C1 segment of cervical spinal cord (tissue), 14 donors: ENCODE measurements at places on chromosomes 11 and 22.
A peak's percentile ranks its signal among the peaks of the same experiment; 100 is the strongest.

GRCh38 chr11:198236-198806 lies 5.4 kb downstream of the SCGB1C1 start:
- DNase-seq = no peak

GRCh38 chr22:40838486-40838885 lies 18.0 kb downstream of the ST13 start:
- no peak for DNase-seq

DNA sequence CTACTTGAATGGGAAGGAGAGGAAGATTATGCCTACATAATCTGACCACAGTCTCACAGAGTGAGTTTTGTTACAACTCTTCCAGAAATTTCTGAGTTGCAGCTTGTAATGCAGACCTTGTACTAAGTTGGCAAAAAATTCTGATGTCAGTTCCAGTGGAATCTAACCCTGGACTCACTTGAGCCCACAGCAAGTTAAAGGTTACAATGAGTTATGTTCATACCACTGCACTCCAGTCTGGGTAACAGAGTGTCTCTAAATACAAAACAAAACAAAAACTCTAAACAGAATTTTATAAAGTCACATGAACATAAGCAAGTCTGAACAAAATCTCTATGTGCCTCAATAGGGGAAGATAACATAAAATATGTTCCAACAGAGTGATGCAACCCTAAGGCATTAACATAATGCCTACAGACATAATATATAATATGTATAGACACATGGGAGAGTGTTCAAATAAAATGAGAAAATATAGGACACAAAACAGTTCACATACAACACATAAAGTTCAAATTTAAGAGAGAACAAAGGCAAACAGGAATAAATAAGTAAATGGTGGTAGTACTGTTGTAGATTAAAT lies 1.1 kb downstream of the GLYAT start:
- no peak for DNase-seq

DNA sequence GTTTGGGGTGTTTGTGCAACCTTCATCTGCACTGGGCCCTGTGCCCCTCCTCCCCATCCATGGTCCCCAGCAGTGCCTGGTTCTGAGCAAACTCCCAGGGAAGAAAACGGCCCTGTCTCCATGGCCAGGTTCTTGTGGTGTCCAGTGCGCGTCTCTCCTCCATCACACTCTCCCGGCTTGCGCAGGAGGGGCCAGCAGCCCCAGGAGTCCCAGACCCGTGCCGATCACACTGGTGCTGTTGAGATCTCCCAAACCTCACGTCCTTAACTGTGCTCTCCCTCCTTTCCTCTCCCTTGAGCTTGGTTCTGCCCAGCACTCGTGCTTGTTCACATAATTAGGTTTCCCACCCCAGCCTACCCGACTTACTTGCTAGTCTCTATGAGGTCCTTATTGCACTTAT lies 10.9 kb upstream of the GRK2 start:
- DNase-seq = no peak

- no peak for DNase-seq
Measured at GRCh38 chr11:114522818-114523217, 36.9 kb downstream of the NXPE1 start.

DNA sequence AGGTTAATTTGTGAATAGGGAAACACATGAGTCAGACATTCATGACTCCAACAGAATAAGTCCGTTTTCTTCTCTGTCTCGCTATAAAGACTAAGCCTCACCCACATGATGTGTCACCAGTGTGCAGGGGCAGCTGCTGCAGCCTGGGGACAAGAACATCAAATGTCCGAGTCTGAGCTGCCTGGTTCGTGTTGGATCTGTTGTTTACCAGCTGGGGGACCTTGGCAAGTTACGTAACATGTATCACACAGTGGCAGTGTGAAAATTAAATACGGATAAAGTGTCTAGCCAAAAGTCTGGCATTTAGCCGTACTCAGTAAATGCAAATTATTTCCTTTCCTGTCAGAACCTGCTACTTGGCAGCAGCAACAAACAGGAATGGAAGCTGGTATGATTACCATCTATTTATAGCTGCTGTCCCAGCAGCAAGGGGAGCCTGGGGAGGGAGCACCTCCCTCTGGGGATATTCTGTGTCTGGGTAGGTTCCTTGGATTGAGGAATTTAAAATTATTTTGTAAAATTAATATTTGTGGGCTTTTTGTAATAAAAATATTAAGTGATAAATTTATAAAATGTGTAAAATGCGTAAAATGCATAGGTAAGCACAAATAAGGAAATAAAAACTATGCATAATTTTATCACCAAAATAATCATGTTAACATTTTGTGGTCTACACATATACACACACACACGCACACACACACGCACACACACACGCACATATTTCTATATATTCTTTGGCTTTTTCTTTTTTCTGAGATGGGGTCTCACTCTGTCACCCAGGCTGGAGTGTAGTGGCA lies 1.3 kb upstream of the CLDN25 start:
- DNase-seq = peak; percentile 87

DNA sequence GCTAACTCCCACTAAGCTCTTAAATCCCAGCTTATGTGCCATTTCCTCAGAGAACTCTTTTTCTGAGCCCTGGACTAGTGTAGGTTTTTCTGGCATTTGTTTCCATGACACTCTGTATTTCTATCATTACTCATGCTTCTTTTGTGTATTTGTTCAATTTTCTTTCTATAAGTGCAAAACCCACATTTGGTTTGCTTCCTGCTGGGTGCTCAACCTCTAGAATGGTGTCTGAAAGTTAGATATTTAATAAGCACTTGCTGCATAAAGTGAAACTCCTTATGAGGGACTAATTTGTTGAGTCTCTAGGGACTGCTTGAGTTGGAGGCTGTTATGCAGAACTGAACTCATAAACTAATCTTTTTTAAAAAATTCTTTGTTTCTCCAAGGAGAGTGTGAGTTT lies 68.6 kb downstream of the SYT9 start:
- no peak for DNase-seq

- no peak for DNase-seq
Measured at GRCh38 chr11:97973352-97973857, 1047.3 kb upstream of the CNTN5 start.

GRCh38 chr11:111018566-111018965 lies 227.0 kb upstream of the POU2AF2 start:
- DNase-seq = no peak

GRCh38 chr22:34808618-34809017 lies 257.3 kb upstream of the ISX start:
- no peak for DNase-seq

- DNase-seq = no peak
Measured at GRCh38 chr11:78646564-78647185, 72.0 kb upstream of the NARS2 start.

- no peak for DNase-seq
Measured at GRCh38 chr11:132131961-132132360, 761.5 kb downstream of the NTM start.

GRCh38 chr11:34643846-34644245 lies 23.0 kb downstream of the EHF start:
- no peak for DNase-seq

- DNase-seq = no peak
Measured at GRCh38 chr11:33211580-33211979, 45.6 kb upstream of the HIPK3 start.

- no peak for DNase-seq
Measured at GRCh38 chr22:38442967-38443627, 11.9 kb downstream of the KCNJ4 start.

- no peak for DNase-seq
Measured at GRCh38 chr11:17558025-17558780, 11.1 kb downstream of the OTOG start.

GRCh38 chr11:49303080-49303479 lies 94.7 kb upstream of the FOLH1 start:
- DNase-seq = no peak

DNA sequence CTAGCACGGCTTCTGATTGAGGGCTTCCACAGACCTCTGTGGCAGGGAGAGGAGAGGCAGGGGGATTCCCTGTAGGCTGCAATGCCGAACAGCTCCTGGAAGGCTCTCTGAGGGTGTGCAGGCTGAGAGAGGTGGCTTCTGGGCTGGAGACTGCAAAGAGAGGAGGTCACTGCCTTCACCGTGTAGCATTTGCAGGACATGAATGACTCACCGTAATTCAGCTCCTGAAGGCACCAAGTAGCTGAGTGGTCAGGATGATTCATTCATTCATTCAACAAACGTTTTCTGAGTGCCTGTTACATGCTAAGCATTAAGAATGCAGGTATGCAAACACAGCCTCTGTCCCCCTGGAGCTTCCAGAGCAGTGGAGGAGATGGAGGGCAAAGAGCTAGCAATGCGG lies 18.0 kb upstream of the EIF3D start:
- DNase-seq = no peak

DNA sequence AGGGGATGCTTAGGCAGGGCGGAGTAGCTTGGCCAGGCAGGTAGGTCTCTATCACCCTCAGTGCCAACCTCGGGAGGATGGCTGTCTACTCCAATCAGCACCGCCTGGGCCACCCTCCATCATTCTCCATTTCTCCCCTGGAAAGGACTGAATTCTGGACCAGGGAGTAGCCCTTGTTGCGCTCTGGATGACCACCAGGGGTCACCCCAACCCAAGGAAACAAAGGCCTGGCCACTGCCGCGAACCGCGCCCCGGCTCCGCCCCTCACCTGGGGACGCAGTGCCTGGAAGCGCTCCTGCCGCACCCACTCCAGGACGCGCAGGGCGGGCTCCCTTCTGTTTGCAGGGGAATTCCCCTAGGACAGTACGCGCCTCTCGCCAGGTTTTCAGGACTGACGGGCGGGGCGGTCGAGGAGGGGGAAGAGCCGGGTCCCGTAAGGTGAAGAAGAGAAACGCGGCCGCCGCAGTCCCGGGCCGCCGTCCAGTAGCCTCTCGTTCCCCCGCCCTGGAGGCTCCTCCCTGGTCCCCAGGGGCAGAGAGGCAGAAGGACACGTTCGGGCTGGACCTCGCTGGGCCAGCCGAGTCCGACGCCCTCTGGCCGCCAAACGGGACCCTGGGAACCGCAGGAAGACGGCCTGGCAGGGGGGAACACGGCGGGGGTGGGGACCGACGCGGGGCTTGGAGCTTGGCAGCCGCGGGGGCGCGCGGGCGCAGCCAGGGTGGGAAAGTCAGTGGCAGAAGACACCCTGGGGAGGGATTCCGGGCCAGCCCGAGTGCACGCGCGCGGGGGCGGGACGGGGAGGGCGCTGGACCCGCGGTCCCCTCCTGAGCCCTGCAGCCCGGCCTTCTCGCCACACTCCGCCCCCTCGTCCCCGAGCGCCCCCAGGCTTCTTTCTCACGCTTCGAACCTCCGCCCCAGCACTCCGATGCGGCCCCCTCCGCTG lies 7.1 kb downstream of the SCN4B start:
- peak; percentile 84 for DNase-seq

GRCh38 chr11:65378928-65379638 lies 3.4 kb downstream of the SLC25A45 start:
- DNase-seq = no peak

GRCh38 chr11:4025967-4026324 lies 68.7 kb upstream of the RRM1 start:
- DNase-seq = peak; percentile 75

- no peak for DNase-seq
Measured at GRCh38 chr11:59226396-59226795, 13.7 kb upstream of the MPEG1 start.

DNA sequence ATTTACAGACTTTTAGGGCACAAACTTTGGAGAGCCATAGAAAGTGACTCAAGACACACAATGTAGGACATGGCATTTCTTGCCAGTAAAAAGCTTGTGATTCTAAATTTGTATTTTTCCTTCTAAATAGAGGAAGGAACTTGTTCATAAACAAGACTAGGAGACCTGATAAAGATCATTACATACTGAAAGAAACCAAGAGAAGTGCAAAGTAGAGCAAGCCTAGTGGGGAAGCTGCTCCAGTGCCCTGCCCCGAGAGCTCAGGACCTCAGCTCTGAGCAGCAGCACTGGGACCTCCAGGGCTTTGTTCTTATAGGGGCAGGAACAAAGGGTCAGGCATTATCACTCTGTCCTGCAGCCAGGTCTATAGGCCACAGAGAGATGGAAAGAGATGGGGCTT lies 7.2 kb downstream of the IRAG1 start:
- no peak for DNase-seq

GRCh38 chr11:46290598-46291309 lies 13.3 kb downstream of the CREB3L1 start:
- no peak for DNase-seq

DNA sequence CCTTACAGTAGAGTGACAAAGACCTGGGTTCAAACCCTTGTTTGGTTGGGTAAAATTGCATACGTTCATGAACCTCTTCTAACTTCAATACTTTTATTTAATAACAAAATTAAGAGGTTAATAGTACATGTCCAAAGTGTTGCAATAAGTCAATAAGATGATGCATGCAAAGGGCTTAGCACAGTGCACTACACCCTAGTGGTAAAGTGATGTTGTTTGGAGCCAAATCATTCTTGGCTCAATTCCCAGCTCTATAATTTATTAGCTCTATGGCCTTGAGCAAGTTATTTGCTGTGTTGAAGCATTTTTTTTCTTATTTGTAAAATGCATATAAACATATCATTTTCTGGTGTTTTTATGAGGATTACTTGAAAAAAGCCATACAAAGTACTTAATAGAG lies 945.3 kb downstream of the LRRC4C start:
- DNase-seq = no peak

GRCh38 chr22:27987557-27987956 lies 68.5 kb upstream of the PITPNB start:
- DNase-seq = no peak
